Right renal pelvis (tissue), 4 donors: ENCODE measurements at places on chromosomes 4 and X. TPM values are rescaled to one million over a fixed set of nuclear protein-coding genes. Genes with fewer than 3 reads are reported as not detected.

DNA sequence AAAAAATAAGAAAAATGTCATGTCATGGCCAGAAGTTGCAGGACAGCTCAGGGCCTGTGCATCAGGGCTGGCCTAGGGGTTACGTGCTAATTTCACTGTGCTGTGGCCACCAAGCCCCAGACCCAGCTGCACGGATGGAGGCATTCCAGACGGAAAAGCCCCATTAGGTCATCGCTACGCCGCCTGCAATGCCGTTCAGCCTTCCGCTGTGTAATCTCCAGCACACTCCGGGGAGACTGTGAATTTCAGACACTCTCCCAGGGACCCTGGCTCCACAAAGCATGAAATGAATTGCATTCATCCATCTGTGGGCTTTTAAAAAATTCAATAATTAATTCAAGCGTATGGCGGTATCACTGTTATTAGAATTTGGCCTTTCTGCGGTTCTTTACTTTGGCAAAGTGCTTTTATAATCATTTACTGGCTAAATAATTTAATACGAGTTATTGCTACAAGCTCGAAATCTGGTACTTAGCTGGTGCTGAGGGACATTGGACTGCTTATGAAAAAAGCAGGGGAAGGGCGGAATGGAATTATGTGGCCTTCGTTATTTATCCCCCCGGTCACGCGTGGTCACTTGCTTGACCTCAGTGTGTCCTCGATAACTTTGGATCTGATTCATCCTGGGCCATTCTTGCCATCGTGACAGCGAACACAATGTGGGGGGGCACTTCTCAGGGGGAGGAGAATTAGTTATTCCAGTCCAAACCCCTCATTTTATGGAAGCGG is 9.0 kb upstream of the NSG1 start:
- DNase-seq = no peak

GRCh38 chr4:42653626-42654560 is 3.0 kb downstream of the ATP8A1 start:
- DNase-seq = no peak

GRCh38 chr4:77820649-77821561 is 1.7 kb upstream of the CNOT6L start:
- no peak for DNase-seq

- no peak for DNase-seq
Measured at GRCh38 chr4:62279689-62280088, 1079.6 kb downstream of the ADGRL3 start.

GRCh38 chrX:44152852-44153251 is 179.7 kb upstream of the NDP start:
- no peak for DNase-seq

DNA sequence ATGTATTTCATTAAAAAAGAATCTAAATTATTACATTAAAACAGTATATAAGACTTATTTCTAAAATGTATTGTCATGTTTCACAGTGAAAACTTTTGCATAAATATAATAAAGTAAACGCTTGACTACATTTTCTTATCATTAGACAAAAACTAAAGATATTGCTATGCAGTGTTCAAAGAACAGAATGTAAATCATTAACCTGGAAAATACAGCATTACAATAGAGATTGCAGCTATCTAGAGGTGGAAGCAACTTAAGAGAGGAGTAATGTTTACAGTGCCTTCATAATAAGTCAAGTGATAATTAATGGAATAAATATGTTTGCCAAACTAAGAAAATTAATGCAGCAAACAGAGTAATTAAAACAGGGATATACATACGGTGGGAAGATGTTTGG is 940.9 kb downstream of the FSTL5 start:
- DNase-seq = no peak

- no peak for DNase-seq
Measured at GRCh38 chr4:3563403-3563802, 31.2 kb upstream of the LRPAP1 start.

- DNase-seq = no peak
Measured at GRCh38 chr4:111494971-111495370, 650.3 kb upstream of the FAM241A start.

DNA sequence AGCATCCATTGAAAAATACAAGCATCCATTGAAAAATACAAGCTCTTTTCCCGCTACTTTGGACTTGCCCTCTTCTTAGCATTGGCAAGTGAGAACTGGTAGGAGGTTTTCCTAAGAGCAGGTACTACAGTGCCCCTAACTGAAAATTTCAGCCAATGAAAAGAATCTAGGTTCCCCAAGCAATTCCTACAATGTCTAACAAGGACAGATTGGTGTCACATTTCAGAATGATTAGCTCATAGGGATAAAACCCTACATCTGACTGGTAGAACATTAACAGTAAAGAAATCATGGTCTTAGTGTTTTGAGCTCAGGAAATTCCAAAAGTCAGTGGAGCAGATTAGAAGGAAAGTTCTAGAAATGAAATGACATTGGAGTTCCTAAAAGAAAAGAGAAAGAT is 68.6 kb upstream of the QRFPR start:
- DNase-seq = no peak

- DNase-seq = no peak
Measured at GRCh38 chr4:184810720-184811119, 15.0 kb downstream of the ACSL1 start.

- DNase-seq = no peak
Measured at GRCh38 chrX:65195621-65196020, 219.4 kb upstream of the ZC4H2 start.

DNA sequence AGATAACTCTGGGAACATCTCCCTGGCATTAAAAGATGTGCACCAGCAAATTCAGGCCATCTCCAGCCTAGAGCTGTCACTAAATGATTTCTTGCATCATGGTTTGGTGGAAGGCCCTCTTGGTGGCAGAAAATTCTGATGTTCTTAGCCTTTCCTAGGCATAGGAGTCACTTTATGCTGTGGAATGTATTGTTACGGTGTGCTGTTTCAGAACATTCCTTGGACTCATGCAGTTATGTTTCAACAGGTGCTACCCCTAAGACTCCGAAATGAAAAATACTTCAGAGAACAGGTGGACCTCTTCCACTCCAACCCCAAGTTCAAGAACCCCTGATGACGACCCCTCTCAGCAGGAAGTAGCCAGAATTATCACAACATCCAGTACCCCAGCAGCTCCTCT is 20.3 kb upstream of the PAPSS1 start:
- no peak for DNase-seq

GRCh38 chr4:37471971-37472370 is 214.2 kb downstream of the RELL1 start:
- no peak for DNase-seq

DNA sequence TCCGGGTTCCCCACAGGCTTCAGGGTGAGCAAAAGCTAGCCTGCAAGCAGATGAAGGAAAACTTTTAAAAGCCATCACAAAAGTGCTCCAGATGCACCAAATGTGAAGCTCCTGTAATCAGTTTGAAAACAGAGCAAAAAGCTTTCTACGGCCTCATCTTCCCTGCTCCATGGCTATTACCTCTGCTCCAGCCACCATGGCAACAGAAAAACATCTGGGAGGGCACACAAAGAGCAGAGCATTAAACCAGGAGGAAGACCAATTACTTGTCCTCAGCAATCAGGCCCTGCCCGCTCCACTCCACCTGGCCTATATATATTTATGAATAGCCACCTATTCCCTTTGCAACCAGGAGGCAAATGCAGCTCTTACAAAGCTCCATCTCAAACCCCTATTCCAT is 33.6 kb downstream of the TMEM154 start:
- no peak for DNase-seq

GRCh38 chr4:172480471-172480870 is 667.3 kb downstream of the GALNTL6 start:
- DNase-seq = no peak

DNA sequence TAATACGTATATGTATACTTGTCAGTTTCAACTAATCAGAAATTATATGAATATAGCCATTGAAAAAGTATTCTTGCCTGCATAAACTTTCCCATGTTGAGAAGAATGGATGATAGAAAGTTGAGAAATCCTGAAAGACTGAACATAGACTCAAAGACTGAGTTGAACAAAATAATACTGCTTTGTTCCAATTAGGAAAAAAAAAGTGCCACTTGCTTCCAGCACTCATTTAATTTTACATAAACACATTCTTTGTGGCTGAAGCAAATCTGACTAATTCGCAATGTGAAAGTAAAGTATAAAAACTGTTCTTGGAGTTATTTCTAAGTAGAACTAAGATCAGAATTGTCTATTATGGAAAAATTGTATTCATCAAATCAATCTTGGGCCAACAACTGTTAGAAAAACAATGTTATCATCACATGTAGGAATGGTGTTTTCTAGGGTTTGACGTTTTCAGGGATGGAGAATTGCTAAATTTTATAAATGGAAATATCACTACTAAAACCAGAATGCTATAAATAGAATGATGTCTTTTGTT is 2334.6 kb downstream of the PCDH7 start:
- DNase-seq = no peak

GRCh38 chrX:45806410-45807121 is 605.9 kb upstream of the DIPK2B start:
- no peak for DNase-seq

- no peak for DNase-seq
Measured at GRCh38 chr4:53476232-53477037, 99.0 kb downstream of the FIP1L1 start.

GRCh38 chrX:13201605-13202219 is 118.1 kb downstream of the ATXN3L start:
- no peak for DNase-seq

- no peak for DNase-seq
Measured at GRCh38 chr4:142585411-142585810, 260.7 kb downstream of the INPP4B start.

DNA sequence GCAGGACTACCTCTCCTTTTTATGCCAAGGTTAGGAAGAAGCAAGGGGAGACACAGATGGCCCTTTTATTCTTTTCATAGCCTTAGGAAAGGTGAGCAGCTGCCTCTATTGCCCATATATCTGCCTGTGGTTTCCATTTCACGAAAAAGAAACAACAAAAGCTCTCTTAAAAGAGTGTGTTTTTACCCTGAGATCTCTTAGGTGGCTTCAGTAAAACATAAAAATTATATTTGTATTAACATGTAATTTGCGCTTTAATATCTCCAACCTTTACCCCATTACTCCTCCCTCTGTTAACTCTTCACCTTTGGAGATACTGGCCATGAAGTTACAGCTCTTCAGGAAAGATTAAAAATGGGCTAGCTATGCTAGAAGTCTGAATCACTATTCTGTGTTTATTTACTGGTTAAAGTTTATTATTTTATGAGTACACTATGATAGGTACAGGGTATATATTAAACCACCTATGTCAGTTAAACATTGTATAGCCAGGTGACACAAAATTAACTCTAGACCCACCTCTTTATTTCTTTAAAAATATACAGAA is 15.0 kb upstream of the SULT1B1 start:
- no peak for DNase-seq

DNA sequence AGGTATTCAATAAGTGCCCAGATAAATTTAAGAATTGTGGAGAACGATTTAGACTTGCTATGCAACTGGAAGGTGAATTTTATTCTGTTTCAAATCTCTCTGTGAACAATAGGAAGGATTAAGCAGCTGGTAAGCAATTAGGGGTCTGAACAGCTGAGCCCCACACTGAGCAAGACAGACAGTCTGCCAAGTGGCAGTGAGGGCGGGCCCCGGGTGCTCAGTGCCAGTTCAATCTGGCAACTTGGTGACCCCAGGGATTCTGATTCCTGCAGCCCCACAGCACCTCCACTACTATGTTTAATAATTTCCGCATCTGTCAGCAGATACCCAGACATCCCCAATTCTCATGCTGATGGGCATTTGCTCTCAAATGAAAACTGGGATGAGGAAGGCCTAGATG is 317.3 kb downstream of the PPP1R2C start:
- DNase-seq = no peak

DNA sequence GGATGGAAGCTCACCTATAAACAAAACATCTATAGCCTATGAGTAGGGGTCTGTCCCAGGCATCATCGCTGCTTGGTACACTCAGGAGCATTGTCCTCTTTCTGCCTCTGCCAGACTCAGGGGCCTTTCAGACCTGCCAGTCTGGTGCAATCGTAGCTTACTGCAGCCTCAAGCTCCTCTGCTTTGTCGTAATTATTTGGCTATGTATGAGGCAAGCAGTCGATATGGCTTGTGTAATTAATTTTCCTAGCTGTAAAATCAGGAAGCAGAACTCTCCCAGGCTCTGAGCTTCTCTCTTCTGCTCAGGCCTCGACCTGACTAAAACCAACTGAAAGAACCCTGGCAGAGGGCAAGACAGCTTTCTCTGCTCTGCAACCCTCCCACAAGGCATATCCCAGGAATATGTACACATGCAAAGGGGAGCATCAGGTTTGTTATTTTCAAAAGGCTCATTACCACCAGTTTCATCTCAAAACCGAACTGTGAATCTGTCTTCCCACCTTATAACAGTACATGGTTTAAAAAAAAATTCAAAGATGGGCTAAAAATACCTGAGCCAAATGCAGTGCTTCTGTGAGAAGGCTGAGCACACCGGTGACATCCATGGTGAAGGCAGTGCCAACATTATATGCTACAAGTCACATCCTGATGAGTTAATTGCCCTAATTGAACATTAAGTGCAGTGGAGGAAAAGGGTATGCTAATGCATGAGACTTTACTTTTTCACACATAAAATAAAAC is 309.2 kb upstream of the EMCN start:
- no peak for DNase-seq

DNA sequence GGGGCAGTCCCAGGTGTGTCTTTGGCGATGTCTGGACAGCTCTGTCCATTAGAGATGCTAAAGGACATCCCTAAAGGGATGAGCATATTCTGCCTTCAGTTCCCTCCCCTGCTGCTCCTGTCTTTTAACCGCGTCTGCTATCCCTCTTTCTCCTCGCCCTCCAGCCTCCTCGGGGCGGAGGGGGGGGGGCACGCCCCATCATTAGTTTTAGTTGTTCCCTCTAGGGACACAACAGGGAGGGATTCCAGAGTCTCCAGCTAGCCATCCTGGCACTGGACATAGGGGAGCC is 1.1 kb downstream of the MSL3 start:
- DNase-seq = no peak

GRCh38 chr4:159455675-159456237 is 352.9 kb downstream of the RAPGEF2 start:
- no peak for DNase-seq

- DNase-seq = no peak
Measured at GRCh38 chrX:141467442-141467841, 117.1 kb downstream of the SPANXA1 start.

- no peak for DNase-seq
Measured at GRCh38 chr4:36164900-36165630, 79.2 kb downstream of the ARAP2 start.

The CXCL13 gene
- polyA plus RNA-seq = 0.47 TPM

The SLC4A4 gene
- polyA plus RNA-seq = 70.4 TPM

The DRP2 gene
- 1.9 TPM for polyA plus RNA-seq

The PAGE2 gene
- polyA plus RNA-seq = not detected

The GAGE12E gene
- 0.51 TPM for polyA plus RNA-seq

The CC2D2A gene
- 52.3 TPM for polyA plus RNA-seq

The SMPX gene
- 0.39 TPM for polyA plus RNA-seq

The YTHDC1 gene
- 155 TPM for polyA plus RNA-seq

The TBC1D8B gene
- polyA plus RNA-seq = 6.1 TPM

The GRXCR1 gene
- not detected for polyA plus RNA-seq

The RIBC1 gene
- polyA plus RNA-seq = 4.4 TPM

The BEX1 gene
- polyA plus RNA-seq = 48.4 TPM

The POF1B gene
- 0.18 TPM for polyA plus RNA-seq

The TCEAL2 gene
- polyA plus RNA-seq = 22.9 TPM

The SPIN2A gene
- polyA plus RNA-seq = 4.1 TPM

The DKK2 gene
- 3.4 TPM for polyA plus RNA-seq

The MTMR8 gene
- 1.8 TPM for polyA plus RNA-seq

The POU3F4 gene
- polyA plus RNA-seq = 8.3 TPM

The FOXP3 gene
- polyA plus RNA-seq = 0.89 TPM

The RAB40A gene
- polyA plus RNA-seq = 3.4 TPM

The CTAG1B gene
- polyA plus RNA-seq = not detected

The DDX60 gene
- 13.8 TPM for polyA plus RNA-seq

The PAGE2B gene
- polyA plus RNA-seq = not detected

The HSPA4L gene
- 12.1 TPM for polyA plus RNA-seq

The DCHS2 gene
- polyA plus RNA-seq = 8.1 TPM
